ENCODE measurements at places on chromosomes 7 and 10.

GRCh38 chr10:110687400-110687799 lies 43.3 kb downstream of the RBM20 start:
- no peak for DNase-seq

DNA sequence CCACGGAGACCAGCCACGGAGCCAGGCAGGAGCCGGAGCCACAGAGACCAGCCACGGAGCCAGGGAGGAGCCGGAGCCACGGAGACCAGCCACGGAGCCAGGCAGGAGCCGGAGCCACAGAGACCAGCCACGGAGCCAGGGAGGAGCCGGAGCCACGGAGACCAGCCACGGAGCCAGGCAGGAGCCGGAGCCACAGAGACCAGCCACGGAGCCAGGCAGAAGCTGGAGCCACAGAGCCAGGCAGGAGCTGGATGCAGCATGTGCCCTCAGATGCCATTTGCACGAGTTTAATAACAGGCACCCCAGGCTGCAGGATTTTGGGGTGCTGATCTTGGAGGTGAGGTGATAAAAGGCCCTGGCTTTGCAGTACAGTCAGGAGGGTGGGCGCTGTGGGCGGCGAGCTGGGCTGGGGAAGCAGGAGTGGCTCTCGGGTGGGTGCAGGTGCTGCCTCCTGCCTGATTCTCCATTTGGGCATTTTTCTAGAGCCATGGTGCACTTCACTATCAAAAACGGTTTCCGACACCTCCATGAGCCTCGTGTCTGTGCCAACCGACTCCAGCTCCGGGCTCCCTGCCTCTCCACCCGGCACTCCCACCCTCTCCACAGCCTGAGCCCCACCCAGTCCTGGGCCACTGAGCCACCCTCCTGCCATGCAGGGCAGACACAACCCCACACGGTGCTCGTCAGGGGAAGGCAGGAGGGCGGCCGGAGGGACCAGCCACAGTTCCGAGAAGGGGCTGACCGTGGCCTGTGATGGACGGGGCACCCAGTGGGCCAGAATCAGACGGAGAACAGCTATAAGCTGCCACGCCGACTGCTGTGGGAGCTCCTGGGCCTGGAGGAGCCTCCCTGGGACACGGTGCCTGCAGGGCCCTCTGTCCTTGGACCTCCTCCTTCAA lies 40.8 kb upstream of the NKX6-2 start:
- DNase-seq = no peak

GRCh38 chr10:89789188-89789877 lies 87.9 kb downstream of the KIF20B start:
- no peak for DNase-seq

DNA sequence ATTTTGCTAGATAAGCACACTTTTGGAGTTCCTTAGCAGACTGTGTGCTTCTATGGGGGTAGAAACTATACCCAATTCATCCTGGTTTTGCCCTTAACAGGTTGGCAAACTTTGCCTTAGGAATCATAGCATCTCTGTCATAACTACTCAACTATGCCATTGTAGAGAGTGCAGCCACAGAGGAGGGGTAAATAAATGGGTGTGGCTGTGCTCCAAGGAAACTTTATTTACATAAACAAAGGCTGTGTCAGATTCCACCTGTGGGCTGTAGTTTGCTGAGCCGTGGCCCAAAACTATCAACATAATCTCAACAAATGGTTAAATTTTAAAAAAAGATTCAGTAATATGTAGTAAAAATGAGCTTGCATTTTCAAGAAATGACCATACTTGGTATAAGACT lies 51.6 kb upstream of the LAMB1 start:
- no peak for DNase-seq

GRCh38 chr7:128037081-128037480 lies 5.8 kb upstream of the LRRC4 start:
- DNase-seq = no peak

DNA sequence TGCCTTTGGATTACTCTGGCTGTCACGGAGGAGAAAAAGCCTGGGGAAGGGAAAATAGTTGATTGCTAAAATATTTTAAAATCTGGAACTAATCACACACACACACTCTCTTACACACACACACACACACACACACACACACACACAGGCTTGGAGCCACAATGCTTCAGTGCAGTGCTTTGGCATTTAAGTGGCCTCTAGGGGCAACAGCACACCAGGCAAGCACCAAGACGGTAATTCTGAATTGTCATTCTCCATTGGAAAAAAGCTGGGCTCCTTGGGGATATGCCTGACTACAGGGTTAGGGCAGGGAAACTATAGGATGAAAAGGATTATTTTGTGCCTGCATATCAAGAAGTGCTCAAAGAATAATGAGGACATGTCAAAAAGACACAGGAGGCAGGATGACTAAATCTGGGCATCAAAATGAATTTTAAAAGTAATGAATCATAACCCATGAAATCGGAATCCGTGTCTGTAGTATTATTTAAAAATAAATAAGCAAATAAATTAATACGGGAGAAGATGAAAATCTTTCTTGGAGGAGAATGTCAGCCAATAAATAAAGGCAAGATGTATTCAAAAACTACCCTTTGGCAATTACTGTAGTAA lies 30.4 kb upstream of the DDC start:
- DNase-seq = peak; percentile 21

GRCh38 chr7:76300166-76300731 lies 2.2 kb upstream of the HSPB1 start:
- no peak for DNase-seq

DNA sequence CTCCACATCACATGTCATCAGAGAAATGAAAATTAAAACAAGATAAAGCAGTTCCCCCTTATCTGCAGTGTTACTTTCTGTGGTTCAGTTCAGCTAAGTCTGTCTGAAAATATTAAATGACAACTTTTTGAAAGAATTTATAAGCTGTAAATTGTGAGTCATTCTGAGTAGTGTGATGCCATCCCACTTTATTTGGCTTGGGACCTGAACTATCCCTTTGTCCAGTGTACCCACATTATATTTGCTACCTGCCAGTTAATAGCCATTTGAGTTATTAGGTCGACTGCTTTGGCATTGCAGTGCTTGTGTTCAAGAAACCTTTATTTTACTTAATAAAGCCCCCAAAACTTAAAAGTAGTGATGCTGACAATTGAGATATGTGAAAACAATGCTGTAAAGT lies 804.2 kb downstream of the ANKRD7 start:
- DNase-seq = no peak

GRCh38 chr10:37566332-37566731 lies 291.1 kb downstream of the ZNF248 start:
- DNase-seq = no peak

DNA sequence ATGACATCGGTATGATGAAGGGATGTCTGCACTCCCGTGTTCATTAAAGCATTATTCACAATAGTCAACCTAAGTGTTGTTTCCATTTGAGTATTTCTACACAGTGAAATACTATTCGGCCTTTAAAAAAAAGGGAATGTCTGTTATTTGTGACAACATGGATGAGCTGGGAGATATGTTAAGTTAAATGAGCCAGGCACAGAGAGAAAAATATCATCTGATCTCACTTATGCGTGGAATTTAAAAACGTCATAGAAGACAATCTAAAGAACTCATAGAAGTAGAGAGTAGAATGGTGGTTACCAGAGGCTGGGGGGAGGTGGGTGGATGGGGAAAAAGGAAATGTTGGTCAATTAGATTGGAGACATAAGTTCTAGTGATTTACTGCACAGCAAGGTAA lies 753.3 kb downstream of the GRM8 start:
- DNase-seq = no peak

GRCh38 chr7:16348251-16348650 lies 73.1 kb downstream of the CRPPA start:
- no peak for DNase-seq

DNA sequence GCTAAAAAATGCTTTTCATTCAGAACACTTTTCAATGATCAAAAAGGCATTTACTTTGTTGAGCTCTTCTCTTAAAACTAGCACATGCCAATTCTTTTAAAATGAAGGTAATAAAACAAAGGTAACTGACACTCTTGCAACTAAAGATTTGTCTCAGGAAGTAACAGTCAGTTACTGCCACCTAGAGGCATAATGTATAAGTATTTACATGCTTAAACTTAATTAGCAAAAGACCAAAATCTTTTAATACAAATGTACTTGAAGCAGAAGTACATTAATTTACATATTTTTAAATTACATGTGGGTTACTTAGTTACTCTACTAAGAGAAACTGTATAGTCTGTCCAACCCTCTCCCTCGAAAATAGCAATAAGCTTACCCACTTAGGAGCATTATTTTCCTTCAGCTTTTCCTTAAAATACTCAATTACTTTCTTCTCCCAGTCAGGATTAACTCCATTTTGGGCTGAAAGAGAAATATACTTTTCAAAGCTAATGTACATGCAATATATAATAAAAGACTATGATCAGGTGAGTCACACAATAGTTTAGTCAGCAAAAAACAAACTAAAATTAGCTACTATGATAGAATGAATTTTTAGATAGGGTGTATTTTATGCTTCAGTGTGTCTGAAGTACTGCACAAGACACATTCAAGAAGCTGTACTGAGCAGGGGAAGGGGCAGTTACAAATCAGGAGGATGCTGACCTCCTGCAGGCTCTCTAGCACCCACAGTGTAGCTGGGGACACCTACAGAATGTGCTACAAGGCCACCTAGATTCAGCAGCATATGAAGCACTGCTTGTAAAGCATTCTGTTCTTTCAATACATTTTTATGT lies 13.0 kb downstream of the MCMBP start:
- no peak for DNase-seq

DNA sequence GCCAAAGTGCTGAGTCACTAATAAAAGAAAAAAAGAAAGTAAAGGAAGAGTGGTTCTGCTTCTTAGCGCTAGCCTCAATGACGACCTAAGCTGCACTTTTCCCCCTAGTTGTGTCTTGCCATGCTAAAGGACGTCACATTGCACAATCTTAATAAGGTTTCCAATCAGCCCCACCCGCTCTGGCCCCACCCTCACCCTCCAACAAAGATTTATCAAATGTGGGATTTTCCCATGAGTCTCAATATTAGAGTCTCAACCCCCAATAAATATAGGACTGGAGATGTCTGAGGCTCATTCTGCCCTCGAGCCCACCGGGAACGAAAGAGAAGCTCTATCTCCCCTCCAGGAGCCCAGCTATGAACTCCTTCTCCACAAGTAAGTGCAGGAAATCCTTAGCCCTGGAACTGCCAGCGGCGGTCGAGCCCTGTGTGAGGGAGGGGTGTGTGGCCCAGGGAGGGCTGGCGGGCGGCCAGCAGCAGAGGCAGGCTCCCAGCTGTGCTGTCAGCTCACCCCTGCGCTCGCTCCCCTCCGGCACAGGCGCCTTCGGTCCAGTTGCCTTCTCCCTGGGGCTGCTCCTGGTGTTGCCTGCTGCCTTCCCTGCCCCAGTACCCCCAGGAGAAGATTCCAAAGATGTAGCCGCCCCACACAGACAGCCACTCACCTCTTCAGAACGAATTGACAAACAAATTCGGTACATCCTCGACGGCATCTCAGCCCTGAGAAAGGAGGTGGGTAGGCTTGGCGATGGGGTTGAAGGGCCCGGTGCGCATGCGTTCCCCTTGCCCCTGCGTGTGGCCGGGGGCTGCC lies at the start of gene IL6:
Gene IL6, plus strand, starts transcription at position 294 of the 807 bp plus-strand sequence. Its CDS starts 63 bp downstream, at position 357.
- no peak for DNase-seq

- no peak for DNase-seq
These were observed 155.5 kb downstream of the UBE2H start for GRCh38 chr7:129797214-129797789.

- no peak for DNase-seq
These were observed 5.5 kb downstream of the CPA5 start for GRCh38 chr7:130349911-130350782.

DNA sequence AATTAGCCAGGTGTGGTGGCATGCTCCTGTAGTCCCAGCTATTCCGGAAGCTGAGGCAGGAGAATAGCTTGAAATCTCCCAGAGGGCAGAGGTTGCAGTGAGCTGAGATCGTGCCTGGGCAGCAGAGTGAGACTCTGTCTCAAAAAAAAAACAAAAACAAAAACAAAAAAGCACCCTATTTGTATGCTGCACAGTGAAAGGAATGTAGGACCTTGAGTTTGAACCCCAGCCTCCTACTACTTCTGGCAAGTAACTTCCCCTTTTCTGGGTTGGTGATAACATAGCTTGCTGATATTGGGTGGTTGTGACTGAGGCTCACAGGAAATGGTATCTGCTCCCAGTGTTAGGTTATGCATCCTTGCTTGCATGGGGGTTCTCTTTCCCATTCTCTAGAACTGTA lies 205.3 kb downstream of the BUB3 start:
- DNase-seq = no peak

- DNase-seq = no peak
These were observed 206.4 kb upstream of the FERD3L start for GRCh38 chr7:19351341-19352304.

DNA sequence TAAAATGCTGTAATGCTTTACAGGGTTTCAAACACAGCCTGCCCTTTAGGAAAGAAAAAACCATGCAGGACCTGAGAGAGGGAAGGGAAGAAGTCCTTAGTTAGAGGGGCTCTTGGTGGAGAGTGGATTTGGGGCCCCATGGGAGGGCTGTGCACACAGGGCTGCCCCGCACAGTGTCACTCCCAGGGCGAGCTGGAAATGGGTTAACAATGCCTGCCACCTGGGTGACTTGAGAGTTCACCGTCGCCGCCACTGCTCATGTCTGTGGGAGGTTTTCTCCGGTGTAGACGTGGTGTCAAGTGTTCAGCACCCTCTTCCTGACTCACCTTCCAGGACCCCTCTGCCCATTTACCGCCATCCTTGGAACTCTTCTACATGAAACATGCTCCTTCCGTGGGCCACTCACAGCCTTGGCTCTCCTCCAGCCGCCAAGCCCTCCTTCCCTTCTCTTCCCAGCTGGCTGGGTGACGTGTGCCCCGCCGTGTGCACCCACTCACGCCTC lies 686.4 kb downstream of the SDK1 start:
- DNase-seq = no peak

DNA sequence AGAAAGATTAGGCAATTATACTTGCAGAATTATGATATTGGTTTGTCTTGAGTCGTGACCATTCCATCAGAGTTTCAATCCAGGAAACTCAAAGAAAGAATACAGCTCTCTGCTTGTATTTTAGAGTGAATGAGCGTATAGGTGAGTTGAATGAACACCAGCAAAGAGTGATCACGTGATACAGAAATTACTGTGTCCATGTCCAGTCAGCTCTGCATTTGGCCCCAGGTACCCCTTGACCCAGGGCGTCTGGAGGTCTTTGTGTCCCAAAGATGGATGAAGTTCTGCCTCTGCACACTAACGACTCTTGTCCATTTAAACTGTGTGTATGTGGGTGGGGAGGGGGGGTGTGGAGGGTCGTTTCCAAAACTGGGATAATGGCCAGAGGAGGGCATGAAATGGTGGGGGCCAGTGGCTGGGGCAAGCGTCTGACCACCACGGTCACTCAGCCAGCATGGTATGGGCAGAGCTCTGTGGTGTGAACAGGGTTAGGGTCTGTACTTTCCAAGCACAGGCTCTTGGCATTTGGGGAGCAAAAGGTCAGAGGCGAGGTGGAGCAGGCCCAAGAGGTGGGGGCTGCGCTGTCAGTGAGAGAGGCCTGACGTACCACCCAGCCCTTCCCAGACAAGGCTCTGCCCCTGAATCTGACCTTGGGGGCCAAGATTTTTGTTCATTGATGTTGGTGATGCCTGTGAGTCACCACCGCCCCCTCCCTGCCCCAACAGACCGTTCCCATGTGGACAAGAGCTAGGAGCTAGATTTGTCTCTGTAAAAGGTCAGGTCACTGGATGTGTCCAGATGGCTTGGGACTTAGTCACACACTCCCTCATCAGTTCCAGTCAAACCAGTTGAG lies 1.4 kb downstream of the PTPRE start:
- no peak for DNase-seq
